ENCODE measurements at places on chromosomes 7 and 10. TPM values are rescaled to one million over a fixed set of nuclear protein-coding genes. Genes with fewer than 3 reads are reported as not detected.

The GNGT1 gene
- not detected for total RNA-seq

The HIP1 gene
- total RNA-seq = 14.4 TPM

The HTR5A gene
- total RNA-seq = not detected

- no peaks in the 10 kb centered on the region for H3K36me3 ChIP-seq
- DNase-seq = no peak
- H3K4me1 ChIP-seq = peaks cover 44% of the 10 kb centered on the region
- no peak overlapping the region for H3K4me3 ChIP-seq
- H3K27ac ChIP-seq = peak overlapping the region; percentile 79
Measured at GRCh38 chr10:71770789-71771188, 2.5 kb downstream of the VSIR start.
